ENCODE measurements at places on chromosomes 6 and 20.

DNA sequence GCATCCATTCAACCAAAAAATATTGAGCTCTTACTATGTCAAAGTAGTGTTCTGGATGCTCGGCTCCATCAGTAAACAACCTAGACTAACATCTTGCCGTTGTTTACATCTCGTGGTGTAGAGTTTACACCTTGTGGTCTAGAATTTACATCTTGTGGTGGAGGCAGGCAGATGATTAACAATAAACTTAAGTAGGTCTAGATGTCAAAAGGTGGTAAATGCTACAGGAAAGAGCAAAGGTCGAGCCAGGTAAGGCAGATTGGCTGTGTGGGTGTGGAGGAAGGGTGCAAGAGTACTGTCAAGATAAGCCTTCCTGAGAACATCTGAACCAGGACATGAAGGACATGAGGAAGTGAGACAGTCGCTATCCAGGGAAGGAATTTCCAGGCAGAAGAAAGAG, 88.4 kb upstream of the ESR1 start:
- DNase-seq: no peak

DNA sequence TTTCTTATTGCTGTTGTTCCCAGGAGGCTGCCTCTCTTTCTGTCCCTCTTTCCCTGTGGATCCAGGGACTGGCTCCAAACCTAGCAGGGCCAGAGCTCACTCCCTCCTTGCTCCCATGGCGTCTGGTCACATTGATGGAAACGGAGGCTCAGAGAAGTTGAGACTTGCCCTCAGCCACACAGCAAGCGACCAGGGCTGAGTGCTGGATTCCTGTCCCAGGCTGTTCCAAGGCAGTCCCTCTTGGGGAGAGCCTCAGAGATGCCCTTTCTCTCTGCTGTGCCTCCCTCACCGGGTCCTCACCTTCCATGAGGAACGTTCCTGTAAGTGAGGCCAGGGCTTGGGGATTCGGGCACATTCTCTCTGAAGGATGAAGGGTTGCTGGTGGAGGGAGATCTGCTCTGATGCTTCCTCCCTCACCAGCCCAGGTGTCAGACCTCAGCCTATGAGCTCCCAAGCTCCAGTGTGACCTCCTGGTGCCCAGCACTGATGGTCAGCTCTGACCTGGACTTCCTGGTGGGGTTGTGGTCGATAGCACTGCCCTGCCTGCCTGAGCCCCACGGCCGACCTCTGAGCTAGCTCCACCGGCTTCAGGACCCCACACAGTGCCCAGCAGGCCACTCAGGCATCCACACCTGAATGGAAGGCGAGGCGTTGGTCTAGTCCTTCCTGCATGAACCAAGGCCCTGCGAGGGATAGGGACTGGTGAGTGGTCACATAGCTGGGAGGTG, 26.8 kb downstream of the SUN5 start:
- no peak for DNase-seq

DNA sequence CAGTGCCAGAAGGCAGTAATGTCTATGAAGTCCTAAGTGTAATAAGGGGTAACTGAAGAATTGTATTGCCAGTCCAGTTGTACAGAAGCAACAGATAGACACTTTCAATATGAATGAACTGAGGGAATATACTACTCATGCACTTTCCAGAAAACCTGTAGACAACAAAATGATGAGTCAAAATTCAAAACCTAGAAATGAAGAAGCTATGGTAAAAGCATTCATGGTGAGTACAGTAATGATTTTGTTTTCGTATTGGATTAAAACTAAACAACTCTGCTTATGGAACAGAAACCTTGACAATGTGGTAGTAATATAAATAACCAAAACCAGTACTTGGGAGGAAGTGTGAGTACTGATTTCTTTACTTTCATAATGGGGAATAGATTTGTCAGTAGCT, 35.0 kb downstream of the ARMC2 start:
- DNase-seq: no peak

DNA sequence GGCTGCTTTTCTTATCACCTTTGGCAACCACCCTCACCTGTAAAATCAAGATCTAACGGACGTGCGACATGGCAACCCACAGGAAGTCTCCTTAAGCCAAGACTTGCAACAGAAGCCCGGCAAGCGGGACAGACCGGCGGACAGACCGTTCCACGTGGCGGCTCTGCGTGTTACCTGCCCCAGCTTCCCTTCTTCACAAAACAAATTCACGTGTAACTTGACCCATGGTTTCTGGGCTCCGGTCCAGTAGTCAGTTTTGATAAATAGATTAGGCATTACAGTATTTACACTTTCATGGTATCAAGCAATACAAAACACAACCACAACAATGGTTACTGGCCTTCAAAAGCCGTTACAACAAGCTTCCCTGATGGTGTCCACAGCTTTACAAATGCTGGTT, 133.8 kb downstream of the PRND start:
- DNase-seq: no peak

DNA sequence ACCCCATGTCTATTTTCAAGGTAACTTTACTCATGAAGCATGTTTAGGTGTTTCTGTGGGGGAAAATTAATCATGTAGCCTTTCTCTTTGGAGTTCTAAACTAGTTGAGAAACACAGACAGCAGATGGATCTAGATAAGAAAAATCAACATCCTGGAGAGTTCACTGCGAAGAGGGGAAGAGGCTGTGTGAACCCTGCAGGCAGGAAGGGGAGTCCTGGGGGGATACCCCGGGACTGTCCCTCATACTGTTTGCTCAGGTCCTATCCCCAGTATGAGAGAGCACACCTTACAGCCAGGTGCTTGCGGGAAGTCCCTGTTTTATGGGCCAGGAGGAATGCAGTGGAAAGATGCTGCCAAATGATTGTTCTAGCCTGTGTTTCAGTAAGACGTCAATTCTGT, 32.7 kb downstream of the CHMP4B start:
- peak; percentile 14 for DNase-seq

GRCh38 chr20:50397058-50397457, 113.1 kb upstream of the PTPN1 start:
- no peak for DNase-seq

GRCh38 chr6:88538130-88538706, 372.1 kb upstream of the CNR1 start:
- no peak for DNase-seq

DNA sequence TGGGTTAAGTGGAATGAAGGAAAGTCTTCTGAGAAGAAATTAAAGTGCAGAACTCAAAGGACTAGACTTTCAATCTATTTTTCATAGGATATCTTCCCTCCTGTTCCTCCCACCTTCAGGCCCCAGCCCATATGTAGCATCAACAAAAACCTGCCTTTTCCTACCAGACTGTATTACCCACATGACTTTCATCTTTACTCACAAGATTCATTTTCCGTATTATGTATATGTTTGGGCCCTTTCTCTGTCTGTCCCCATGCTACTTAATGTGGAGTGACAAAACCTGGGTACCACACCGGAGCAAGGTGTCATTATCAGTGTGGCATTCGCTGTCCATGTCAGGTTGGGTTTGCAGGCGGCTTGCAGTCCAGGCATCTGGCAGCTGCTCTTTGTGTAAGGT, 18.8 kb upstream of the CNR1 start:
- DNase-seq: no peak

DNA sequence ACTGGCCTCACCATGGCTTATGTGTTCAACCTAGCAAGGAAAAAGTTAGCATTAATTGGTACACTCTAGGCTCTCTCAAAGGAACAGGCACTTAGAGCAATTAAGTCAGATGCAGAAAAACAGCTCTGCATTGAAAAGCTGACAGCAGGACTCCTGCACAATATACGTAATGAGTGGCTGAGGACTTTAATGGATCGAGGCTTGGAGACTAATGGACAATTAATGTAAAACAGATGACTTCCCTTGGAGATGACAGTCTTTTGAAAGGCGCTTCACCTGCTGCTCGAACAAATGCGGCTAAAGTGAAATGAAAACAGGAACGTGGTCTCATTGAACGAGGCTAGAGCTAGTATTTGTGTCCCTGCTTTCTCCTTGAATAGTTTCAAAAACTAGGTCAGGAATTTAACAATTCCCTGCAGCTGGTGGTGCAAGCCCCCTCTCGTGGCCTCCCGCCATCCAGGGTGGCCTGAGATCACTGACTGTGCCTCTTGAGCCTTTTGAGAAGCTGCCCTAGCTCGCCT, 137.1 kb downstream of the ELOVL4 start:
- DNase-seq: no peak

DNA sequence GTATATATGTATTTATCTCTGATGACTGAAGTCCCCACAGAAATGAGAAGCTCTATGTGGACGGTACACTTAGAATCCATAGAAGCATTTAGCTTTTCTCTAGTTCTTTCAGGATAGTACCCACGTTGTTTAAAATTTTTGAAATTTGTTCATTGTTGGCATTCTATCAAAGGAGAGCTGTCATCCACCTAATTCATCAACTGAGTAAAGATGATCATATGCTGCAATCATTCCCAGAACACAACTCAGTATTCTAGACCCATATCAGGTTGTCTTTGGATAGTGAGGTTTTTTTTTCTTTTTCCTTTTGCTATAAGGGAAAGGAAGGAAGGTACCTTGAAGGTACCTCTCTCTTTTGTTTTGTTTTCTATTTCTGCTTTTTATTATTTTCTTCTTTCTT, 9.3 kb downstream of the SERAC1 start:
- DNase-seq: no peak

- DNase-seq: no peak
Measured at GRCh38 chr6:158081657-158081935, 86.5 kb downstream of the SERAC1 start.

- no peak for DNase-seq
Measured at GRCh38 chr6:150546457-150546856, 53.2 kb upstream of the PLEKHG1 start.

GRCh38 chr20:63403403-63404105, 42.4 kb upstream of the CHRNA4 start:
- DNase-seq: no peak

DNA sequence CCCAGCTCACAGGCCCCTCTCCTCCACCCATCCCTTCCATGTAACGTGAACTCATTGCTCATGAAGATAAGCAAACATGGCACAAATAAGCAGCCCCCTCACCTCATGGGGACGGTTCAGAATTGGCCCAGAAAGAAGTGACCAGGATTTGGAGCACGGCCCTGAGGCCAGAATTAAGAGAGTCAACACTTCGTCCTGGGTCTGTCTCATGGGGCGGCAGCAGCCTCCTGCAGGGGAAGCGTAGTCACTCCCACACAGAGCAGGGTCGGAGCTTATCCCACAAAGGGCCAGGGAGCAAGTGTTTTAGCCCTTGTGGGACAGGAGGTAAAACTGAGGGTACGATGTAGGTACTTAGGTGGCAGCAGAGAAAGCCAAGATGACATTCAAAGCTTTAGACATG, 28.6 kb upstream of the DACT2 start:
- no peak for DNase-seq

GRCh38 chr6:20791944-20792343, 257.7 kb downstream of the CDKAL1 start:
- no peak for DNase-seq

DNA sequence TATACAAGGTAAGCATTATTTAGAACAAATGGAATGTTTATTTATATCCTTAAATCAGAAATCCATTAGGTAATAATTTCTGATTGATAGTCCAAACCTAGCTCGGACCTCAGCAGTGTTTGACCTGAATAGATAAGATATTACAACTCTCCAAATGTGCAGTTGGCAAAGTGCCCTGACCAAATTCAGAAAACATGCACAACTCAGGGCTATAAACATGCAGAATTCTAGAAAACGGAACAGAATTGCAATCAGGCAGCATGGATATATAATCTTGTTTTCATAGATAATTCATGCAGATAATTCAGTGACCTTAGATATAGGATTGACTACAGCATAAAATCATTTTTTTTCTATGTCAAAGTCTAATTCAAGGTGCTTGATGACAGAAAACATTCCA, 626.6 kb upstream of the CITED2 start:
- DNase-seq: no peak

GRCh38 chr6:159461998-159462397, 231.0 kb downstream of the SOD2 start:
- DNase-seq: no peak

- DNase-seq: no peak
Measured at GRCh38 chr6:101543796-101544195, 150.3 kb downstream of the GRIK2 start.

GRCh38 chr20:15515691-15516090, 1057.6 kb downstream of the KIF16B start:
- DNase-seq: no peak

GRCh38 chr6:26157251-26158075, 70.2 kb downstream of the HFE start:
- DNase-seq: peak; percentile 82

GRCh38 chr6:12560315-12560714, 156.3 kb upstream of the PHACTR1 start:
- no peak for DNase-seq

Measured in T-helper 2 cell treated with Interferon-gamma antibody and Interleukin-4, amounts not matched to agents 5 μg/mL and 100 μg/mL, for 36 hours (primary cell).